D341Med (cell line): ENCODE measurements at places on chromosomes 2 and 18.

DNA sequence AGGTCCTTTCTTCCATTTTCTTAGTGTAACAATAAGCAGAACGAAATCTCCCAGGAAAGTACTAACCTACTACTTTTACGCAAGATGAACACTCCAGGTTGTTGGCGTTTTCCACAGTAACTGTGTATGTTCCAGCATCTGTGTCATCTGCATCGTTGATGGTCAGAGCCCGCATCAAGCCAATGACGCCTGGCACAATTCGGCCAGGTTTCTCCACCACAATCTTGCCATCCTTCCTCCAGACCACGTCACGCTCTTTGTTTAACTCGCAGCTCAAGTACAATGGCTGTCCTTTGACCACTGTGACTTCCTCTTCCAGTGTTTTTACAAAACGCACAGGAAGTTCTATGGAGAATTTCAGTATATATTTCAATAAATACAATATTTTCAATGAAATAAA is 155.6 kb downstream of the PLEKHA3 start:
- no peak for DNase-seq

DNA sequence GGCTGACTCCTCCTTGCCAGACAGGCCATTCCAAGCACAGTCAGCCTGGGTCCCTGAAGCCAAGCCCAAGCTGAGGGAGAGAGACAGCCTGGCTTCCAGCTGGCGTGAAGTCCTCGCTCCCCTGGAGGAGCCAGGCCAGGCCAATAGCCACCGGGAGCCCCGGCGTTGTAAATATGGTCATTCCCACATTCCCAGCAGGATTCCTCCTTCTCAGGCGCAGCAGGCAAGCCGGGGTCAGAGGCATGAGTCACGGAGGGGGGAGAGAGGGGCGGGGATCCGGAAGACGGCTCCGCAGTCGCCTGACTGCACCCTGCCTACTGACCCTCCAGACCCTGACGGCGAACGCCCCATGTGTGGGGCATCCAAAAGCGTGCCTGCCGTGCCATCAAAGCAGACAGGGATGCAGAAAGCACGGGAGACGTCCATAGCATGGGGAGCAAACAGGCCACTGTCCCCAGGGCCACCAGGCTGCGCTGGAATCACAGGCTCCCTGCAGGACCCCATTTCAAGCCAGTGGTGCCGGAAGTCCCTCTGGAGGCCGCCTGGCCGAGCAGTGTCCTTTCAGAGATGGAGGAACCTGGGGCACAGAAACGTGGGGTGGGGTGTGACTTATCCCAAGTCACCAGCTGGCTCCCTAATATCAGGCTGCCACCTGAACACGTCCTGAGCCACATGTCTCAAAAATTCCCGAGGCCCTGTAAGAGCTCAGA is 48.2 kb downstream of the TWIST2 start:
- no peak for DNase-seq

GRCh38 chr2:61710711-61711110 is 143.1 kb downstream of the FAM161A start:
- no peak for DNase-seq

DNA sequence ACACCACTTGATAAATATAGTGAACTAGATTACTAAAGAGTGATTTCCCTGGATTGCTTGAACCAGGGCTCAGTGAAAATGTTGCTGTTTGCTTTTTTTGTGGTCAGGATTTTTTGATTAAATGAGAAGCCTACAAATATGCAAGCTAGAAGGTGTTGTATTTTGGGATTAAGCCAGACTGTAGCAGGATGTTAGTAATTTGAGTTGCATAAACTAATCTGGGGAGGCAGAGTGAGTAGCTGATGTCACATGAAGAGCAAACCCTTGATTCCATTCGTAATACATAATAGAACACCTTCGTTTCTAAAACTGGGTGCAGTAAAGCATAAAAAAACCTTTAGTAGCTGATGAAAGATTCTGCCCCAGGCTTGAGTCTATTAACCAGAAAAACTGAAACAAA is 32.0 kb downstream of the NEDD4L start:
- DNase-seq = no peak

DNA sequence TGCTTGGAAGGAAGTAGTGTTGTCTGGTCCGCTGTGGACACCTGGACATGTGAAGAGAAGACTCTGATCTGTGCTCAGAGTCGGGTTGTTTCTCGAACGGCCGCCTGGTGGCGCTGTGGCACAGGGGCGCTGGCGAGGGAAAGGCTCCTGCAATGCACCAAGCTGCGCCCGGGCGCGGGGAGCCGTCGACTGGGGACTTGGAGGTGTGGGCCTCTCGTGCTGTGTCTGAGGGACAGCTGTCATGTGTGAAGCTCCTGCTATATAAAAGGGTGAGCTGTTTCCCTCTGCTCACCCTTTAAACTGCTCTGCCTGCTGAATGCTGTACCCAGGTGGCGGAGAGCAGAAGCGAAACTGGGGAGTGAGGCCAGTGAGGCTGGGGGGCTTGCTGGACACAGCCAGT is 44.0 kb downstream of the GNAL start:
- DNase-seq = peak; percentile 92

DNA sequence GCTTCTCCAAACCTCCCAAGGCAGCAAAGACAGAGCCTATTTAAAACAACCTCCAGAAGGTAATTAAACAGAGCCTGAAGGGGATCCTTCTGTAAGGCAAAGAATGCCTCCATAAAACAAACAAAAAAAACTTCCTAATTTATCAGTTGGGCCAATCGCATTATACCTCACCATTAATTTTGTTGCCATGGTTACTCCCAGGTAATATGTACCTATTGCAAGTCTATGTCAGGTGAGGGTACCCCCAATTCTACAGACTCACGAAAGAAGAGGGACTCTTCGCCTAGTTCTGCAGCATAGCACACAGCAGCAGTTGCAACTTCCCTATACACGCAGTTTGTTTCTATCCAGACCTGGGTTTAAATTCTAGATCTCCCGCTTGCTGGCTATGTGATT is 38.8 kb downstream of the SFXN5 start:
- no peak for DNase-seq

GRCh38 chr2:11499081-11499743 is 33.3 kb upstream of the E2F6 start:
- DNase-seq = no peak

DNA sequence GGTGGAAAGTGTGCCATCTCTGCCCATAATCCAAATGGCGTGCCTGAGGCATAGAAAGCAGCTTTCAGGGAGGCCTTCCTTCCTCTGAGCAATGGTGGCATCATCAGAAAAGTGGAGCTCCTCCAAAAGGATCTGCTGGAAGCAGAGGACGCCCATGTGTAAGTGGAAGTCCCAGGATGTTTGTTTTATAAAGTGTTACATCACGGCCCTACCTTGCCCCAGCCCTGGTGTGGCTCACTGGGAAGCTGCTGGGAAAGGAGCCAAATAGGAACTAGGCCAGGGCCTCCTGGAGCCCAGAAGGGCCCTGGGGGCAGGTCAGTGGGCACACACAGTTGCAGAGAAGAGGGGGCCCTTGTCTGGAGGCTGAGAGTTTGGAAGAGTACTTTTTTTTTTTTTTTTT is 4.2 kb upstream of the ODC1 start:
- DNase-seq = no peak

GRCh38 chr2:236919209-236919608 is 166.5 kb upstream of the COPS8 start:
- DNase-seq = no peak

GRCh38 chr2:114456566-114456965 is 14.1 kb downstream of the DPP10 start:
- no peak for DNase-seq

DNA sequence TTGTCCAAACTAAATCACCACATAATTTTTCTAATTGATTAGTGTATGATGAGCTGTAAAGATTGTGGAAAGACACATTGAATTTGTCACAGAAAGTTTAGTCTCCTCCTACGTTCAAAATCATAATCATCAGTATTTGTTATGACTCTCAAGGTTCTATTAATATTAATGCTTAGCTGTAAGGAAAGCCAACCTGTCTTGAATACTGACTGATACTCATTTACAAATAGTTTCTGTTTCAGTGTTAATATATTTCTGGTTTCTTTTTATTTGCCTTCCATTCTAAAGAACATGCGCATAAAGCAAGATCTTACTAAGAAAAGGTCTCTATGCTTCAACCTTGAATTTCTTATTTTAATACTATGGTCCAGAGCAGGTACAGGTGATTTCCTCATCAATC is 55.1 kb downstream of the CPS1 start:
- DNase-seq = no peak

GRCh38 chr2:49837561-49838293 is 683.4 kb upstream of the FSHR start:
- DNase-seq = no peak

DNA sequence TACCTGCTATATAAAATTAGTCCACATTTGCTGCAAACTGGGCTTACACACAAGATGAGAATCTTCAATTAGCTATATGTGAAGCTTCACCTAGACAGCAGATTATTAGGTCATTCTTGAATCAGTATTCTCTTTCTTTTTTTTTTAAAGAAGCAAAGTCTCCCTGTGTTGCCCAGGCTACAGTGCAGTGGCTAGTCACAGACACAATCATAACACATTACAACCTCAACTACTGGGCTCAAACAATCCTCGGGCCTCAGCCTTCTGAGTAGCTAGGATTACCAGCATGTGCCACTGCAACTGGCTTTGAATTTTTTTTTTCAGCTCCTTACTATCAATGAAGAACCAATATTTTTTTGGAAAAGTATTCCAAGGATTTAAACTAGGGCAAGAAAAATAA is 30.5 kb downstream of the OLA1 start:
- DNase-seq = no peak

DNA sequence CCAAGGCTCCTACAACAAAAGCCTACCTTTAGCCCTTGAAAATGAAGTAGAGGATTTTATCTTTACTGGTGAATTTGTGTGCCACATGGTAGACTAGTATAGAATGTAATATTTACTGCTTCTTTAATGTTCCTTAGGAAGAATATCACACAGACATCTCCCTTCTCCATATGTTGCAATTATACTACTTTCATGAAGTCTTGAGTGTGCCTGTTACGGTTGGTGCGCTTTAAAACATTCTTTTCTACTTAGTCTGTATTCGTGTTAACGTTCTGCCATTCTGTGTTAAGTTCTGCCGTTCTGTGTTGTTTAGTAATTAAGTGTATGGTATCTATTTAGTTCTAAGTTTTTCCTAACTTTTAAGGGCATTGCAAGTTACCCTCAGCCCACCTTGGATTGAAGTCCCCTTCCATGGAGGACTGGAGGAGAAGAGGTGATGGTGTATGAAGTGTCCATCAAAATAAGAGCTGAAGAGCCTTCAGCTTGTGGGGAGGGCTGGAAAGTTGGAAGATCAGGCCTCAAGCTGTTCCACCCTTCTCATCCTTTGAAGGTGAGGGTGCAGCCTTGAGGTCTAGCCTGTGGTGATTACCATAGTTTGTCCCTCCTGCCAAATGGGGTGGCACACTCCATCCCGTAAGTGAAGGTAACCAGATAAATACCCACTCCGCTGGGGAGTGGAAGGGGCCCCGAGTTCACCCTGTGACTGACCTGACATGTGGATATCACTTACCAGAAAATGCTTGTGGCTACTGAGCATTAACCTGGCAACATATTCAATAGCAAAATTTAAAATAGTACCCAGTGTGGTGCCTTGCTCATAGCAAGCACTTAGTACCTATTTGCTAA is 131.3 kb downstream of the SPTBN1 start:
- DNase-seq = no peak

DNA sequence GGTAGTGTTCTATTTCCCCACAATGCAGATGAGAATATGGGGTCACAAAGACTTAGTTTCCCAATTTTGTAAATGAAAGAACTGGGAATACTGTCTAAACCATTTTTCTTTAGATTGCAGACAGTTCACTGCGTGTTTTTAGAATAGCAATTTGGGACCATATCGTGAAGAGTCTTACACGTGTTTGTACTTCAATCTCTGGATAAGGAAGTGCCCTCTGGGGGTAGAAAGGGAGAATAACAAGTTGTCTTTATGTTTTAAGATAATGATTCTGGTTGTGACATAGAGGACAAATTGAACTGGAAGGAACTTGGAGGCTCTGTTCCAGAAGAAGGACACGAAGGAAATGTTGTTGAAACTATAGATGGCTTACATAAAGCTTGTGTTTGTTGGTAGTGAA is 457.7 kb downstream of the CBLN2 start:
- peak; percentile 37 for DNase-seq

DNA sequence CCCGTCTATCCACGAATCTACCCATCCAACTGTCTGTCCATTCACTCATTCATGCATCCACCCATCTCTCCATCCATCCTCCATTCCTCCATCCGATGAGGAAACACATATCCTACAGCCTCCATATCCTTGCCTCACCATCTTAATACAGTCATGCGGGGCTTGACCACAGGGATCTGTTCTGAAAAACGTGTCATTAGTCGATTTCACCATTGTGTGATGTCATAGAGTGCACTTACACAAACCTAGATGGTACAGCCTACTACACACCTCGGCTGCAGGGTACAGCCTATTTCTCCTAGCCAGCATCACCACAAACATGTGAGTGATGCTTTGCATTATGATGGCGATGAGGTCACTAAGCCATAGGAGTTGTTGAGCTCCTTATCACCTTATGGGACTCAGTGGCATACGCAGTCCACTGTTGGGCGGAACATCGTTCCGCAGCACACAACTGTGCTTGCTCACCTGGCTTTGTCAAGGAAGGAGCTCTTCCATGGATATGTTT is 1.9 kb upstream of the NT5DC4 start:
- DNase-seq = no peak

DNA sequence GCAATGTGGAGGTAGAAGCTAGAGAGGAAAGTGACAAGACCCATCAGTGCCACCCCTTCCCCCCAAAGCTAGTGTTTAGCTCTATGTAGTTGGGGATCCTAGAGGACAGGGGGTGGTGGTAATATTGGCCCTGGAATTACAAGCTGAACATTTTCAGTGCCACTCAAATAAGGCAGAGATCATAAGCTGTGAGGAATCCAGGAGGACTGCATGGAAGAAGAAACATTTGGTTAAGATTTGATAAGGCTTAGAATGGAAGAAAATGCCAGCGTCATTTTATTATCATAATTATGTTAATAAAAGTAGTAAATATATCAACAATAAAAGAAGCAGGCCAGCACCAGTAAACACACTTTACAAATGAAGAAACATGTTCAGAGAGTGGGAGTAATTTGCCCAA is 33.7 kb downstream of the KCNK3 start:
- DNase-seq = no peak

GRCh38 chr2:142130111-142131009 is 456 bp downstream of the LRP1B start:
- DNase-seq = peak; percentile 49

DNA sequence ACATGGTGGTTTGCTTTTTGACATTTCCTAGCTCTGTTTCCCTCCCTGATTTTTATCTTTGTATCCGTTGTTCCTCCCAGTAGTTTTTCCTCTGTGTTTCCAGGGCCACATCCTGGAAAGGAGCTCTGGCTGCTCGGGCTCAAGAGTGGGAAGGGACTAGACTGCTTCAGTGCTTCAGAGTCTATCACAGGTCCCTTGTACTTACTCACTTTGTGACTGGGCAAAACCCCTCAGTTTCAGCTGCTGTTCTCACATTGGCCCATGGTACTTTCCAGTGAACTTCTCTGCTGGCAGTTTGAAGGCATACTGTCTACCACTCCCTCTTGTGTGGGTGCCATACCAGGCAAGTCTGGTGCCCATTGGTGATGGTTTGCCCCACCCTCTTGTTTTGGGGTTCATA is 7.5 kb upstream of the STAMBP start:
- DNase-seq = no peak
